ENCODE measurements at places on chromosomes 7 and 10.

- no peak for DNase-seq
These were observed 25.8 kb downstream of the DOCK1 start for GRCh38 chr10:126930883-126931503.

DNA sequence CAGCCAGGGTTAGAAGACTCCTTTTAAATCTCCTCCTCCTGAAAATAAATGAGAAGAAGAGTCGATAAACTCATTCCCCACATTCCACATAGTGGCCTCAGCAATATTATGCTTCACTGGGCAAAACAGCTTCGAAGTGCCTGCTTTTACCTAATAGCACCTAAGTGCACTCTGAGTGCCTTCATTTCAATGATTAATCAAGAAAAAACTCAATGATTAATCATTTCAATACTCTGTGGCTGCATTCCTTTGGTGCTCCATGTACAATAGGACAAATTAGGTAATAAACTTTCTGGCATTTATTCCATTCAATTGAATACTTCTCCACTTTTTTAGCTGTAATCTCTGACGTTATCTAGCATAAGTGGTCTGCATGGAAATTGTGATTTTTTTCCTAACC lies 174.6 kb downstream of the CCDC71L start:
- peak; percentile 24 for DNase-seq

DNA sequence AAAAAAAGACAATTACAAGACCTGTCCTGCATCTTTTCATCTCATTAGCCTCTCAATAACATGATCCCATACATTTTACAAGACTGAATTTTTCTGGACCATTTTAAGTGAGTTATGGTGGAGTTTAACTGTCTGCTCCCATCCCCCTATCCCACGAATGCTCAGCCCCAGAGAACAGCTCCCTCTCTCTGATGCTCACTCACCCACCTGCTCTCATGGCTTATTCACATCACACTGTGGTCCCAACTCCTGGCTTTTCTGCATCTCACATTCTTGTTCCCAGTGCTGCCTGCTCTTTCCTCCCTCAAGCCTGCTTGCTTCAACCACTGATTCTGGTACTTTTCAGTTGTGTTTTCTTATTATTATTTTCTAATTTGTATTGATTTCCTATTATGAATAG lies 20.4 kb upstream of the CCSER2 start:
- no peak for DNase-seq

- no peak for DNase-seq
These were observed 429.9 kb upstream of the KLF6 start for GRCh38 chr10:4214908-4215307.

GRCh38 chr7:117148971-117149370 lies 173.9 kb downstream of the WNT2 start:
- no peak for DNase-seq

DNA sequence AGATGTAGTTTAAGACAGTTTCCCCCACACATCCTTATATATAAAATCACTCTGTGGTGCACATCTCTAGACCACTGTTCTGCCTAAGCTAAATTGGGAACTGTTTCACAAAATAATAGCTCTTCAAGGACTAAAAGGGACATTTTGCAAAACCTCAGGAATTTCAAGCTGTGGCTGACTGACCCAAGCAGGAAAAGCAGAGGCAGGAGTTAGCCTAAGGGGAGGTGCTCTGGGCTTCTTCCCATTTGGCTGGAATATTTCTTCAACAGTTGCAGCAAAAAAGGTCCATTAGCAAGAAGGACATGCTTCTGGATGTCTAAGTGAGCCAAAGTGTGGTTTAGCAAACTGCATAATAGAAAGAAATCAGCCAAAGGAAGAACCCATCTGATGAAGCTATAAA lies 551.2 kb upstream of the ANKRD30A start:
- DNase-seq: peak; percentile 31

DNA sequence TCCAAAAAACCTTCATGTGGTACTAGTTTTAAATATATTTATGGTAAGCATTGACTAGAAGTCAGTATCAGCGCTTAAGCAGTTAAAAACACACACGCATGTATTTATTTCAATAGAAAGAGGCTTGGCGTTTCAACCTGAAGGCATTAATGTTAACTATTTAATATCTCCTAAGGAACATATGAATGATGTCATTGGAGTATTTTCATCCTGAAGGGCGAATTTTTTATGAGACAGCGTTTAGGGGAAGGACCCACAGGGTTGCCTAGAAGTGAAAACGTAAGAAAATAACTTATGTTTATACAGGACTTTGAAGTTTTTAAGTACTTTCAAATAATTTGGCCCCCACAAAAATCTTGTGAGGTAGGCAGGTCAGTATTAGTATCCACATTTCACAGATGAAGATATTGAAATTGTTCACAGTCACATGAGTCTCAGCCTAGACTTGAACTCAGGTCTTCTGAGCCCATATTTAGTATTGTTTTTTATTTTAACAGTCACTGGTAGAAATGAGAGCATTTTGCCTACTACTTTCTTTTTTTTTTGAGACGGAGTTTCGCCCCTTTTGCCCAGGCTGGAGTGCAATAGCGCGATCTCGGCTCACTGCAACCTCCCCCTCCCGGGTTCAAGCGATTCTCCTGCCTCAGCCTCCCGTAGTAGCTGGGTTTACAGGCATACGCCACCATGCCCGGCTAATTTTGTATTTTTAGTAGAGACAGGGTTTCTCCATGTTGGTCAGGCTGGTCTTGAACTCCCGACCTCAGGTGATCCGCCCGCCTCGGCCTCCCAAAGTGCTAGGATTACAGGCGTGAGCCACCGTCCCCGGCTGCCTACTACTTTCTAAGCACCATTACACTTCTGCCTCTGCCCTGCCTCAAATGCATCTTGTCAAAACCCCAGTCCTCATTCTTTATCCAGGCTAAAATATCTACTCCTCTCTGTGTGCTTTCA lies 1.8 kb downstream of the SLK start:
- no peak for DNase-seq

- DNase-seq: no peak
These were observed 276.3 kb downstream of the ADARB2 start for GRCh38 chr10:1461016-1461415.

GRCh38 chr10:119409906-119410305 lies 132.6 kb downstream of the RGS10 start:
- DNase-seq: no peak

DNA sequence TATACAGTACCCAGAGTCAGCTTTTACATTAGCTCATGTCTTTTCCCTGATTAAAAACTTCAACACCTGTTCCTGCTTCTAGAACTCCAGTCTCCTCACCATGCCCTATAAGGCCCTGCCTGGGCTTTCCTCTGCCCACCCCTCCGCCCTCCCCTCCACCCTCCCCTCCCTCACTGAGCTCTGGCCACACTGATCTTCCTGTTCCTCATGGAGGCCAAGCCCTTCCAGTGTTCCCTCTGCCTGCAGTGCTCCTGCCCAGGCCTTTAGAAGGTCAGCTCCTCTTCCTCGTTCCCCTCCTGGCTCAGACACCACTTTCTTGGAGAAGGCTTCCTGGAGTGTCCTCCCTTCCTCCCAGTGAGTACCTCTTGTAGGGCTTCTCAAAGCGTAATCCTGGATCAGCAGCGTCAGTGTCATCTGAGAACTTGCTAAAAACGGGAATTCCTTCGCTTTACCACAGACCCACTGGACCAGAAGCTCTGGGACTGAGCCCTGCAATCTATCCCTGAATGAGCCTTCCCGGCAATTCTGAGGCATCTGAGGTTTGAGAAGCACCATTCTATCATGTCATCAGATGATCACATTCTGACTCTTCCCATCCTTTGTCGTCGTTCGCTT lies 3.7 kb downstream of the PDZD7 start:
- no peak for DNase-seq

DNA sequence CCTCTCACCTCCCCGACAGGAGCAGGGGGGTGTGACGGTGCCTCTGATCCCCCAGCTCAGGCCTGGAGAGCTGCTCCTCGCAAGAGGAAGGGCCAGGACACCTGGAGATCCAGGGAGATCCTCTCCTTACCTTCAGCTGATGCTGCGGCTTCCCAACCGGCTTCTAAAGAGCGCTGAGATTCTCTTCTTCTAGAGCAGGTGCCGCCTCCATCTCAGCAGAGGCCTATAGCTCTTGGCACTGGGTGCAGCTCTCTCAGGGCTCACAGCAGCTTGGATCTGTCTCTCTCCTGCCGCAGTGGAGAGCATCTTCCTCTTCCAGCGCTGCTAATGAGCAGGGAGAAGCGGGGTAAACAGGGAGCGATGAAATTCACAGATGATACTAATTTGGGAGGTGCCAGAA lies 189.6 kb upstream of the PLXNA4 start:
- no peak for DNase-seq

- no peak for DNase-seq
These were observed 57.2 kb downstream of the C7orf25 start for GRCh38 chr7:42854571-42855118.

- no peak for DNase-seq
These were observed 60.8 kb upstream of the NAMPT start for GRCh38 chr7:106345421-106346166.

DNA sequence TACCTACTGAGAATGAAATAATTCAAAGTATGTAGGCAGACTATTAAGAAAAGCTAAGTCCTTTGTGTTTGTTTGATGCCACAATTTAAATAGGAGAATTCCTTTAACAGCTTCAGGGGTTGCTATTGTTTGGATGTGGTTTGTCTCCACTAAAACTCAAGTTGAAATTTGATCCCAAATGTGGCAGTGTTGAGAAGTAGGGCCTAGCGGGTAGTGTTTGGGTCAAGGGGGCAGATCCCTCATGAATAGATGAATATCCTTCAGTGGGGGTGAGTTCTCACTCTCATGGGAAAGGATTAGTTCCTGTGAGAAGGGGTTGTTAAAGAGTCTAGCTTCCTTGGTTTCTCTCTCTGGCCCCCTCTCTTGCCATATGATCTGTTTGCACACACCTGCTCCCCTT lies 97.0 kb downstream of the HGF start:
- no peak for DNase-seq

DNA sequence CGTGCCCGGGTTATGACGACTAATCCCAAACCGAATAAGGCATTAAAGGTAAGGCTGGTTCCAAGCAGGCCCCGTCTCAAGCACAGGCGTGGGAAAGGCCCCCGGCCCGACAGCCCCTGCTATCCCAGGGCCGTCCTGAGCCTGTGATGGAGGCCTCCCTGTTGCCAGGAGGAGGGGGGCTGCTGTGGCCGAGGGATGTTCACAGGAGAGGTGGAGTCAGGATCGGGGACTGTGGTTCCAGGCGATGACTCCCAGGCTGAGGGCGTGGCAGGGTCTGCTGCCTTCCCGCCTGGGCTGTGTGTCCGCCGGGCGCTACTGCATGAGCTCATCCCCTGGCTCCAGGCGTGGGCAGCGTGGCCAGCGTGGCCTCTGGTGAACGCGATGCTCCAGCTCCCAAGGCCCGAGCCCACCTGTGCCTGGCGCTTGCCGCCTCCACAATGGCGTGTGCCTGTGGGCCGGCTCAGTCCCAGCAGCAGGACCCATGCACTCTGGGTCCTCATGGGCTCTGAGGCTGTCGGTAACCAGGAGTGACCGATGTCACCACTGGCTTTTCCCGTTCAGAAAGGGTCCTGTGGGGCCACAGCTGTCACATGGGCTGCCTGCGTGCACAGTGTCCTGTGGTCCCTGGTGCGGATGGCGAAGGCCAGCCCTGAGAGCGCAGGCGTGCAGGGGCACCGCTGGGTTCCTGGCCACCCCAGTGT lies 8.8 kb downstream of the MAFK start:
- no peak for DNase-seq

DNA sequence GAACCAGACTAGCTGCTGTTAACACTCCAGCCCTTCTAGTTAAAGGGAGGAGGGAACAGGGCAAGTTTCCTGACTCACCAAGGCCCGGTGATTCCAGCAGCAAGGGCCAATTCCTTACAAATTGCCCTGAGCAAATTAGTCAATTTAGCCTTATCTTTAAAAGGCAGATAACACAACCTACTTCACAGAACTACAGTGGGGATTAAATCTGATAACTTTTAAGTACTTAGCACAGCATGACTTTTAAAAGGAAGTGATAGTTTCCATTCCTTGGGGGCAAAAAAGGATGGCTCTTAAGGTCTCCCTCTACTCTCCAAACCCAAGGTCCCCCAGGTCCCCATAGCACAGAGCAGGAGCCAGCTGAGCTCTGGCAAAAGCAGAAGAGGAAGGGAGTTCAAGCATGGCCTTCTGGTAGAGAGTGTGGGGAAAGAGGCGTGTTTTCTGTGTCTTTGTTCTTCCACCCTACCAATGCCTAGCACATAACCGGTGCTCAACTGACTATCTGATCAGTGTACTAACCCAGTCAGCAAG lies 4.0 kb downstream of the CDCA7L start:
- DNase-seq: no peak

GRCh38 chr10:93495654-93496321 lies 624 bp upstream of the CEP55 start:
- DNase-seq: no peak

GRCh38 chr10:103448746-103449145 lies 3.4 kb downstream of the CALHM2 start:
- peak; percentile 87 for DNase-seq

- DNase-seq: no peak
These were observed 35.5 kb downstream of the IKZF1 start for GRCh38 chr7:50339990-50340500.

DNA sequence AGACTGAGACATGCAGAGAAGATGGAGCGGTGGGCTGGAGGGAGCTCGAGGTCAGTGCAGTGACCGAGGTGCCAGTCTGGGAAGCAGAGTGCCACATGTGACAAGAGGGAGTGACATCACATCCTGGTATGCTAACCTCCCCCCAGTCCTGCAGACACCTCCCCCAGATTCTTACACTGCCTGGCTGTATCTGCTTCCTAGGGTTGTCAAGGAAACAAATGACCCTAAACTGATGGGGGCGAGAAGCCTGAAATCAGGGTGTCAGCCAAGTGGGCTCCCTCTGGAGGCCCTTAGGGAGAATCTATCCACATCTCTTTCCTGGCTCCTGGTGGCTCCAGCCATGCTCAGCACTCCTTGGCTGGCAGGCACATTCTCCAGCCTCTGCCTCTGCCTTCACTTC lies 316.1 kb upstream of the ZMIZ1 start:
- DNase-seq: no peak

- DNase-seq: no peak
These were observed 821.0 kb upstream of the CELF2 start for GRCh38 chr10:10196701-10197100.

DNA sequence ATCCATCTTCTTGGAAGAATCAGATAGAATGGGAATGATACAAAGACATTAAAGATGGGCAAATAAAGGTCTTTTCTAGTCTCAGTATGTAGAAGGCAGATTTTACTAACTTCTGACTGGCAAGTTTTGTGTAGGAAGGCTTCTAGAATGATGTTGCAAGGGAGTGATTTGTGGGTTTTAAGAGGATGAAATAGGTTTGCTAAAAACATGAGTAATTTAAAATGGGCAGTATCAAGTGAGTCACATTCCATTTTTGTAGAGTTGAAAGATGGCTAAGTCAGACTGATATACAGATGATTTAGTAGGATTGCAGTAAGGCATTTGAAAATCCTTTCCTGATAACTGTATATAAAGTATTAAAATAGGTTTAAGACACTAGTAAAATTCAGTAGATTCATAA lies 777.4 kb downstream of the SORCS1 start:
- DNase-seq: peak; percentile 27

GRCh38 chr7:129103561-129104324 lies 40.8 kb upstream of the TSPAN33 start:
- no peak for DNase-seq

GRCh38 chr7:47683485-47683898 lies 101.6 kb upstream of the TNS3 start:
- DNase-seq: no peak

- DNase-seq: no peak
These were observed 10.8 kb downstream of the AGK start for GRCh38 chr7:141562036-141562435.

- no peak for DNase-seq
These were observed 82.3 kb upstream of the ADRB1 start for GRCh38 chr10:113961182-113962031.
